RPMI7951 (cell line): ENCODE measurements at places on chromosomes 3 and 15. TPM values are rescaled to one million over a fixed set of nuclear protein-coding genes. Genes with fewer than 3 reads are reported as not detected.
A peak's percentile ranks its signal among the peaks of the same experiment; 100 is the strongest.

DNA sequence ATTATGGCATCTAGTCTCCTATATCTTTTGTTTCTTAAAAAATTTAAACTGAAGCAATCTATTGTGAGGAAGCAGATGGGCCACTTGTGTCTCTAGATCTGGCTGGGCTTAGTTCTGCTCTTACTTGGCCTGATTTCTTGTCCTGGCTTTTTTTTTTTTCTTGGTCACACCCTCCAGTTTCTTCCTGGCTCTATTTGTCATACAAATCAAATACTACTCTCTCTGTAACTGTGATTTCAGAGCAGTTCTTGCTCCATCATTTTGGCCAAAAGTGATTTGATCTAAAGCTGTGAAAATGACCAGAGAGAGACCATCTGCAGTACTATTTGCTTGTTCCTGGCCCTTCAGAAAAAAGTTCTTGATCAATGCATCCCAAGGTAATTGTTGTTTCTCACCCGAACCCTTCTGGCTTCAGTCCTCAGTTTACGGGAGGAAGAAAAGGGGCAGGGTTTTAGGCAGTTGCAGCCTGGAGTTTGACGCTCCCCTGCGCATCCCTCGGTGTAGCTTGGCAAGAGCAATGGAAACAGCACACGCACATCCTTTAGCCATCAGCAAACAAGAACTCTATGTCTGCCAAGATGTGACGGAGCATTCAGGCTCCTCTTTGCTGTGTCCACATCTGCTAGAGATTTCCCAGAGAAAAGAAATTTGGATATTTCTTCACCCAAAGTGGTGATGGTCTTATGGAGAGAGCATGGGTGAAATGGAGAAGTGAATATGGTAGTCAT is 31.6 kb downstream of the CHST2 start:
- DNase-seq: no peak

DNA sequence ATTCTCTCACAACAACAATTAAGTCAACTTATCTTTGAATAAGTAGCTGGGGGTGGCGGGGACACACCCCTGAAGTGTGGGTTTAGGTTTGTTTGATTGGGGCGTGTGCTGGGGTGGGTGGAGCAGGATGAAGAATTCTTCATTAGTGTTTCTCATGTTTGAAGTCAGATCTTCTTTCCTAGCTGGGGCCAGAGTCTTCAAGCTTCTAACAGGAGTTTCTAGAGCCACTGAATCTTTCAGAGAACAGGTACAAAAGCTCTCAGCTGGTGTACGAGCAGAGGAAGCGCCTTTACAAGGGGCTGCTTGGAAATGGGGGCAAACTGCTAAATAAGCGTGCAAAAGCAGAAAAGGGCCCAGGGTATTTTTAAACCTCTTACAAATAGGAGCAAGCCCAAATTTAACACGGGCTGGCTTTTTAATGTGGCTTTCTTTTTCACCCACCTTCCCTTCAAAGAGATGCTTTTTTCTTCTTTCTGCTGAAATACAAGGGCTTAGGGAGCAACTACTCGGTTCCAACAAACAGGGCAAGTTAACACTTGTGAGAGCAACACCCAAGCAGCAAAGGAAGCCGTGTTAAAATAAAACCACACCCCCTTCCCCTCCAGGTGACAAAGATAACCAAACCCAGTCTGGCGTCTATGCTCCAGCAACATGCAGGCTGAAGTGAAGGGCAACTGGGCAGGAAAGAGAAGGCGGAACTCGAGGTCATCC is 86.9 kb upstream of the RASGRP1 start:
- no peak for DNase-seq

- peak; percentile 84 for DNase-seq
These were observed 175.1 kb upstream of the TSC22D2 start for GRCh38 chr3:150232992-150233451.

The ZNF660 gene
- 1.1 and 1.2 TPM in 2 replicates for total RNA-seq

The SPTBN5 gene
- 1.7 and 1.9 TPM in 2 replicates for total RNA-seq
